ENCODE measurements at places on chromosomes 5 and 9. TPM values are rescaled to one million over a fixed set of nuclear protein-coding genes. Genes with fewer than 3 reads are reported as not detected.

Gene RASEF
- total RNA-seq, result 52.3 TPM

Gene RNF44
- total RNA-seq, result 30.6 TPM

Gene MTAP
- total RNA-seq, result 38.4 TPM

Gene SAXO1
- not detected for total RNA-seq

Gene IFNA13
- total RNA-seq, result not detected

Gene PLAC8L1
- not detected for total RNA-seq

Gene FST
- 7.4 TPM for total RNA-seq

Gene ADAMTS6
- total RNA-seq, result 5.2 TPM

Gene FBXO38
- total RNA-seq, result 16.3 TPM

Gene PCDHGB7
- total RNA-seq, result 16.8 TPM

Gene STPG3
- not detected for total RNA-seq

Gene NTNG2
- 7.6 TPM for total RNA-seq

Gene TOR2A
- total RNA-seq, result 7.6 TPM

Gene TMEM215
- total RNA-seq, result not detected

DNA sequence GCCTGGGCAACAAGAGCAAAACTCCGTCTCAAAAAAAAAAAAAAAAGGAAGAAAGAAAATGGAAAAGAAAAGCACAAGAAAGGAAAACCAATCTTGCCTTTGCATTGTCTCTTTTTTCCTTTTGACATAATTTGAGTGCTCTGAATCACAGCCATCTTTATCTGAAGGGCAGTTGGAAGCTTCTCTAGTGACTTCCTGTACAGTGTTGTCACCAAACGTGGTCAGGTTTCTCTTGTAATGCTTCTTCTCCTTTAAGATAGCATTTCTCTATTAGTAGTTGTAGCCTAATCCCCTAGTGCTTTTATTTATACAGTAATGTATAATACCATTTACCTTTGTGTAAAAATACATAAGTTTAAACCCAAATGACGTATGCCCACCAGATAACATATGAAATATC, 18.1 kb downstream of the PRKACG start:
- H3K4me1 ChIP-seq, result no peaks in the 10 kb centered on the region
- peaks cover 7% of the 10 kb centered on the region for H3K36me3 ChIP-seq
- H3K4me3 ChIP-seq, result no peak overlapping the region
- no peak for DNase-seq

DNA sequence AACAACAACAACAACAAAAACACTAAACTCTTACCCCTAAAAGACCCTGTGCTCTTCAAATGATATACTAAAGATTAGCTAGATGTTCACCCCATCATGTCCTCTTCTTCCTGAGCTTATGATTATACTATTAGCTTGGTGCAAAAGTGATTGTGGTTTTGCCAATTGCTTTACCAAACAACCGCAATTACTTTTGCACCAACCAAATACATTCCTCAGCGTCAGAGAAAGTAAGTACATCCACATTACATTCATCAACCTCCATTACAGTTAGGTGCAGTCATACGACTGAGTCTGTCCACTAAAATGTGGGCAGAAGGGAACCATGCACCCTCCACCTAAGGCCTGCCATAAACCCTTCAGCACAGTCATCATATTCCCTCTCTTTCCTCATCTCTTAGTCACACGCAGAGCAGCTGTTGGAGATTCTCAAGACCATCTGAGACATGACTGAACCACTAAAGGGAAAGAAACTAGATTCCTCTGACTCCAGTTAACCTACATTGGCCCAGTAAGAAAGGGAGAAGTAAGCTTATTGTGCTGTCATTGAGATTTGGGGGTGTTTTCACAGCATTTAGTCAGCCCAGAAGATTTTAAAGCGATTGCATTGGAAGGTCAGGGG, 181.6 kb upstream of the TLE4 start:
- H3K27ac ChIP-seq, result no peak overlapping the region
- H3K36me3 ChIP-seq, result no peaks in the 10 kb centered on the region
- no peak for DNase-seq
- no peaks in the 10 kb centered on the region for H3K4me1 ChIP-seq

- DNase-seq, result no peak
- no peak overlapping the region for H3K4me3 ChIP-seq
- peaks cover 8% of the 10 kb centered on the region for H3K4me1 ChIP-seq
These were observed 73.8 kb downstream of the MRPL36 start for GRCh38 chr5:1725641-1726468.

- DNase-seq, result no peak
- no peak overlapping the region for H3K27ac ChIP-seq
- H3K36me3 ChIP-seq, result no peaks in the 10 kb centered on the region
- no peaks in the 10 kb centered on the region for H3K4me1 ChIP-seq
- H3K27me3 ChIP-seq, result no peaks in the 10 kb centered on the region
- no peak overlapping the region for H3K4me3 ChIP-seq
These were observed 39.0 kb upstream of the FAT2 start for GRCh38 chr5:151630088-151630487.

GRCh38 chr9:118962426-118962825, 406.8 kb downstream of the BRINP1 start:
- DNase-seq, result no peak
- no peak overlapping the region for H3K4me3 ChIP-seq
- H3K4me1 ChIP-seq, result no peaks in the 10 kb centered on the region
- H3K27me3 ChIP-seq, result no peaks in the 10 kb centered on the region

DNA sequence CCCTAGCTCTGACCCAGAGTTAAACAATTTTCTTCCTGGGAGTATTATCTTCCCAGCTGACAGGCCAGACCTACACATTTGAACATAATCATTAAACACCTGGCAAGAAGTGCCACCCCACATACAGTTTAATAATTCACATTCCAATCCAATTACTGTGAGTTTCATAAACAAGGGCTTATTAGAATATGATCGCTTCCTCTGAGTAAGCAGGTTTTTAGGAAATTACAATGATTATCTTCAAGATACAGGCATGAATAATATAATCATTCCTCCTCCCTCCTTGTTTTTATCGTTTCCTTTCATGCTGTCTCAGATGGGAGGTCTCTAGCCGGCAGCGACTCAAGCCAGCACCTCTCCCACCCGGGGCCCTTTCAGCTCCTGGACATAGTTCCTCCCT, 15.8 kb upstream of the KIF4B start:
- no peak for DNase-seq
- H3K4me3 ChIP-seq, result no peak overlapping the region
- peaks cover 6% of the 10 kb centered on the region for H3K27me3 ChIP-seq
- H3K36me3 ChIP-seq, result no peaks in the 10 kb centered on the region

- H3K4me1 ChIP-seq, result no peaks in the 10 kb centered on the region
- H3K4me3 ChIP-seq, result no peak overlapping the region
- H3K36me3 ChIP-seq, result no peaks in the 10 kb centered on the region
- no peak overlapping the region for H3K27ac ChIP-seq
These were observed 202.4 kb upstream of the TBC1D2 start for GRCh38 chr9:98457726-98458370.

DNA sequence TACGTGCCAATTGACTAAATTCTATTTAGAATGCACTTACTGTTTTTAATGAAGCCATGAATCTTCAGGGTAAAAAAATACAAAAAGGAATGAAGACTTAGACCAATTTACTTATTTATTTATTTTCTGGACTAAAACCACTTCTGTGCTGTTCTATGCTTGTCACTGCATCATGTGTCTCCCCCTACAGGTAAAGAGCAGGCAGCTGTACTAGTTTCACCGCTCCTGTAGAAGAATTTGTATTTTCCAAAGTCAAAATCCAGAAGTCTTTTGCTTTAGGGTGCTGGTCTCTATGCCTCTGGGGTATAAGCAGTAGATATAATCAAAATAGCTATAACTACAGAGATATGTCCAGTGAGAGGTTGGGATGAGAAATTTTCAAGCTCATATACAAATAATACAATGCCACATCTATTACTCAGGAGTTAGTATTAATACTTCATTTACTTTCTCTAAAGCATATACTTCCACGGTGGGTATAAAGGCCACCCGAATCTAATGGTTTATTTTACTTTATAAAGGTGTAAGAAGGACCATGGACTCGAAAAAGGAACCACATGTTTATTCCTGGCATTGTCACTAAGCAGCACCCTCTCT, 591.5 kb downstream of the RAB3C start:
- no peaks in the 10 kb centered on the region for H3K27me3 ChIP-seq
- DNase-seq, result no peak
- peaks cover 3% of the 10 kb centered on the region for H3K36me3 ChIP-seq
- no peaks in the 10 kb centered on the region for H3K4me1 ChIP-seq

GRCh38 chr5:124704594-124705284, 41.7 kb downstream of the ZNF608 start:
- no peaks in the 10 kb centered on the region for H3K36me3 ChIP-seq
- DNase-seq, result peak; percentile 49
- H3K27me3 ChIP-seq, result no peaks in the 10 kb centered on the region

GRCh38 chr5:82813861-82814260, 263.3 kb downstream of the TMEM167A start:
- no peak overlapping the region for H3K4me3 ChIP-seq
- H3K27ac ChIP-seq, result no peak overlapping the region
- H3K36me3 ChIP-seq, result no peaks in the 10 kb centered on the region
- H3K4me1 ChIP-seq, result no peaks in the 10 kb centered on the region
- no peaks in the 10 kb centered on the region for H3K27me3 ChIP-seq

DNA sequence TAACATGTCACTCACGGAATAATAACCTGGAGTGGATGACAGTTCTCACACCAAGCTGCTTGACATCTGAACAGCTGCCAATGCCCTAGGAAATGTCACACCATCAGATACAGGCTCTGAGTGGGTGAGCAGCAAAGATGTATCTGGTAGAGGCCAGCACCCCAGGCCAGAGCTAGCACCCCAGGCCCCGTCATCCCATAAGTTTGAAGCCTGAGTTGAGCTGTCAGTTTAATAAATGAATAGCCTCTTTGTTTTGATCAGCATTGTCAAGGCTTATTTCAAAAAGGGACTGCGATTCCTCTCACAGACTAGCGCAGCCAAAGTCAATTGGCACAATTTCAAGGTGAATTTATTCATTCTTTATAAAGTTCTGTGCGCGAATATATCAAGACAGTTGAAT, 1327.1 kb downstream of the MAT2B start:
- H3K4me1 ChIP-seq, result no peaks in the 10 kb centered on the region
- H3K27ac ChIP-seq, result no peak overlapping the region
- DNase-seq, result no peak

GRCh38 chr5:58266402-58266801, 193.5 kb downstream of the PLK2 start:
- DNase-seq, result no peak
- H3K27me3 ChIP-seq, result no peaks in the 10 kb centered on the region
- no peak overlapping the region for H3K27ac ChIP-seq
- H3K4me1 ChIP-seq, result no peaks in the 10 kb centered on the region

GRCh38 chr9:2755285-2755684, 38.0 kb downstream of the KCNV2 start:
- H3K27ac ChIP-seq, result no peak overlapping the region
- H3K27me3 ChIP-seq, result no peaks in the 10 kb centered on the region
- H3K4me3 ChIP-seq, result no peak overlapping the region
- peaks cover 9% of the 10 kb centered on the region for H3K36me3 ChIP-seq
- H3K4me1 ChIP-seq, result no peaks in the 10 kb centered on the region

GRCh38 chr5:10329446-10329819, 21.7 kb upstream of the CMBL start:
- H3K27ac ChIP-seq, result no peak overlapping the region
- DNase-seq, result no peak

DNA sequence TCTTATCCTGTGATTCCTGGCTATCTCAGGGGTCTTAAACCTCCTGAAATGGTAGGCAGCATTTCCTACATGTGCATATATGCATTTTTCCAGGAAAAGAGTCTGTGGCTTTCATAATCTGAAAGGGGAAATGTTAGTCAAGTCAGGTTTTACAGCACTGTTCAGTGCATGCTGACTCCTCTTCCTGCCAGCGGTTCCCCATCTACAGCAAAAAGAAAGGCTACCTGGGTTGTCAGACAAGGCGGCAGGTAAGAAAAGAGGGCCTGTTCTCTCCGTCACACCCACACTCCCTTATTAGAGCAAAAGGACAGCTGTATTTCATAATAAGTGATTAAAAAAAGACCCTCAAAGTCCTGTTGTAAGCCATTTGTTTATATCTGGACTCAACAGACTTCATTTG, 4.3 kb upstream of the SPATA6L start:
- no peaks in the 10 kb centered on the region for H3K27me3 ChIP-seq
- H3K27ac ChIP-seq, result no peak overlapping the region
- no peak for DNase-seq
- H3K36me3 ChIP-seq, result no peaks in the 10 kb centered on the region
- H3K4me3 ChIP-seq, result no peak overlapping the region
- H3K4me1 ChIP-seq, result peaks cover 1% of the 10 kb centered on the region

DNA sequence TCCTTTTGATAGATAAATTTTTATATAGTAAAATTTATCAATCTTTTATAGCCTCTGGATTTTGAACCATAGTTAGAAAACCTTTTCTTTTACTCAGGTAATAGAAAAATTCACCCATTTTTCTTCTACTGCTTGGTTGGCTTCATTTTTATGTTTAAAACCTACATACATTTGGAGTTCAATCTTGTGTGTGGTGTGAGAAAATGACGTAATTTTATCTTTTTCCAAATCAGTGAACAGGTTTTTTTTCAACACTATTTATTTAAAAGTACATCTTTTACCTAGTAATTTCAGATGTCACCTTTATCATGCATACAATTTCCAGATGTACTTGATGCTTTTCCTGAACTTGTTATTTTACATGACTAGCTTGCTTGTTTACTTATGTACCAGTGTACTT, 200.2 kb downstream of the TRIM36 start:
- H3K4me3 ChIP-seq, result no peak overlapping the region
- H3K4me1 ChIP-seq, result no peaks in the 10 kb centered on the region
- no peaks in the 10 kb centered on the region for H3K36me3 ChIP-seq
- no peak for DNase-seq

DNA sequence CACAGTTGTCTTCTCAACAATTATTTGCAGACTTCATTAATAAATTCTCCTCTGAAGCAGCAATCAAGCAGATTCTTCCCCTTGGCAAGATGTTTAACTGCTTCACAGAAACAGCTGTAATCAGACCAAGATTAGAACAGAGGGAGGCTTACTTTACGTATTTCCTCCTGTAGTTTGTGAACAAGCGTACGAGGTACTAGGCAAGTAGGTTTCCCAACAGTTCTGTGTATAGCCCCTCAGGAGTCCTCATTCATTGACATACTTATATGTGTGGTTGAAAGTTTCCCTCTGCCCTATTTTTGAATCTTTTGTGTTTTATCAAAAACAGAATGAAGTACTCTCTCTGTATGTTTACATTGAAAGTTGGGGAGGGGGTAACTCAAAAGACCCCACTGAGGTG, 128.0 kb downstream of the SPATA31D1 start:
- no peak overlapping the region for H3K27ac ChIP-seq
- no peaks in the 10 kb centered on the region for H3K36me3 ChIP-seq
- no peaks in the 10 kb centered on the region for H3K27me3 ChIP-seq
- H3K4me1 ChIP-seq, result no peaks in the 10 kb centered on the region
- DNase-seq, result no peak
- no peak overlapping the region for H3K4me3 ChIP-seq

DNA sequence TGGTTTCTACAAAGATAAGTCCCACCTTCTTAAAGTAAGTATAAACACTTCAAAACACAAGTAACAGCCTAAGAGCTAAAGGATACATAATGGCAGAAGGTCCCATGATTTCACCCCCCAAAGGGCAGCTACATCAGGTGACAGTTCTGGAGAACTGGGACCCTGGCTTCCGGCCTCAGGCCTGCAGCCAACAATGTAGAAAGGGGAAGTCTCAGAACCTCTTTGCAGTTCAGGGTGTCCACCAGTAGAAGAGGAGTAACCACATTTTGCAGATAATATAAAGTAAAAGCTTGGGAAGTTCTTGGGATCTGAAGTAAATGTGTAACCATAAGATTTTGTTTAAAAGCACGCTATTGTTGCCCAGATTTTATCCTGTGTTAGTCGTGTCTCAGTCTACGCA, 267.4 kb upstream of the VLDLR start:
- DNase-seq, result no peak
- no peaks in the 10 kb centered on the region for H3K27me3 ChIP-seq
- H3K4me1 ChIP-seq, result no peaks in the 10 kb centered on the region
- no peak overlapping the region for H3K4me3 ChIP-seq
- H3K27ac ChIP-seq, result no peak overlapping the region
- no peaks in the 10 kb centered on the region for H3K36me3 ChIP-seq
